ENCODE measurements at places on chromosomes 5 and 9.

DNA sequence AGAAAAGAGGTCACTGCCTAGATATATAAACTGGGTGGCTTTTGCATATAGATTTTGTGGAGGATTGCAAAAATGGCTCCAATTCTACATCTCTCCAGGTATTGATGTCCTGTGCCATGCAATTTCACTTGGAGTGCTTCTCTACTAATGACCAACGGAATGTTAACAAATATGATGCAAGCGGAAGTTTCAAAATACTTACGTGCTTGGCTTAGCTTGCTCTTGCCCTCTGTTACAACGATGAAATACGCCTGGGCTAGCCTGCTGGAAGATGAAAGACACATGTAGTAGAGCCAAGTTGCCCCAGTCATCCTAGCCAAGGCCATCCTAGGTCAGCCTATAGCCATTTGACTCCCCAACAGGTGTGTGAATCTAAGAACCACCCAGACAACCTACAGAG, 3.6 kb upstream of the POC5 start:
- no peak for DNase-seq

DNA sequence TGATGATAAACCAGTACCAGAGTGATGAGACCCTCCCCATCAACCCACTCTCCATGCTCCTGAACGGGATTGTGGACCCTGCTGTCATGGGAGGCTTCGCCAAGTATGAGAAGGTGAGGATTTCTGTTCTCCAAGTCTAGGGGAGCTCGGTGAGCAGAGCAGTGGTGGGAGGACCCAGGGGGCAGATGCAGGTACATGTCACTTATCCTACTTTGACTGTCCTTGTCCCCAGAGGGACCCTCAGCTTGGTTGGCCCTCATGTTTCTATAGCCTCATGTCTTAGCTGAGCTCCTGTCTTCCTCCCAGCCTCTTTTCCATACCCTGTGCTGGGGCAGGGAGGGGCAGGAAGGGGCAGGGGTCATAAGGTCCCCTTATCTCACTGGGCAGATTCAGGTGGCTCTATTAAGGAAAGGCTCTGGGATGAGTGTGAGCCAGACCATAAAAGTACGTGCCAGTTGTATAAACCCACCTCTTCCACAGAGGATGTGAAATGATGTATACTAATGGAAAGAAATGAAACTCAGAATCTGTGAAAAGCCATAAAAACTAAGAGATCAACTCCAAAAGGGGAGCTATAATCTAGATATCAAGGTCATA, 38.0 kb upstream of the FOXI1 start:
- DNase-seq = no peak

DNA sequence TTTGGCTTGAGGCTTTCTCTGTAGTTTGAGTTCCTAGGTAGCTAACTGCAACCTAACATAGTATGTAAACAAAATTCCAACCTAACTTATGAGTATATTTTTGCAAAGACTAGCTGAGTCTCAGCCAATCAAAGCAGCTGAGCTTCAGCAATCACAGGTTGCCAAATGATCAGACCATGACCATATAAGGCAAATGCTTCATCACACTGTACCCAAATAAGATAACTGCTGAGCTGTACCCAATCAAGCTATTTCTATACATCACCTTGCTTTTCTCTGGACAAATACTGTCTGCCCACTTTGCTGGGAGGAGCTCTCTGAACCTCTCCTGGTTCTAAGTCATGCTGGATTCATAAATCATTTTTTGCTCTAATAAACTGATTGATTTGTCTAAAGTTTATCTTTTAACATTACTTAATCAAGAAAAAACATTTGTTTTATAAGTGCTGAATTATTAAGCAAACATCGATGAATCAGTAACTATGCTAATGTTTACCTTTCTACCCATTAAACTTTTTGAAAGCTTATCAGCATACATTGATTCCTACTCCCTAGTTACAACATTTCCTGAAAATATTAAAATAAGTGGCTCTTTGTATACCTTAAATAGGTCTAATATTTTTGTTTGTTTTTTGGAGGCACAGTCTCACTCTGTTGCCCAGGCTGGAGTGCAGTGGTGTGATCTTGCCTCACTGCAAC, 129.7 kb upstream of the PCA3 start:
- DNase-seq = peak; percentile 8

- DNase-seq = peak; percentile 14
Observed at GRCh38 chr5:112228667-112229066, 190.4 kb downstream of the EPB41L4A start.

DNA sequence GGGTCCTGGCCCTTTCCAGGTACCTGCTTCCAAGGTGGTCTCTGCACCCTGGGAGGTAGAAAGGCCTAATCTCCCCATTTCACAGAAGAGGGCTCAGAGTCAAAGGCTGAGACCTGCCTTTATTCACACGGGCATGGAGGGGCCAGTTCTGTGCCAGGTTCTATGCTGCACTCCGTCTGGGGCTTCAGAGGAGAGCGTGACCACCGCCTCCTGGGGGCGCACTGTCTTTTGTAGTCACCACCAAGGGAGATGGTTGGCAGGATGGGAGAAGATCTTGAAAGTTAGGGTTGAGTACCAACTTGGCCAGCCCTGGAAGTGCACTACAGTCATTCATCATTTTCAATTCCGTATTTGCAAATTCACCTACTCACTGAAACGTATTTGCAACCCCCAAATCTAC, 23.7 kb upstream of the PRDM12 start:
- DNase-seq = no peak

- no peak for DNase-seq
Observed at GRCh38 chr5:6279607-6280006, 98.7 kb downstream of the MED10 start.

GRCh38 chr9:3773362-3774060, 247.7 kb upstream of the RFX3 start:
- no peak for DNase-seq

- DNase-seq = no peak
Observed at GRCh38 chr9:81408951-81409350, 280.4 kb downstream of the TLE1 start.

Data from NCI-H510A treated with DMSO at 0.1 percent for 48 hours (cell line).